Nucleus accumbens (tissue), 56 donors: ENCODE measurements at places on chromosomes 1 and 21.

- DNase-seq: no peak
Measured at GRCh38 chr1:119960501-119960900, 64.2 kb upstream of the ADAM30 start.

- no peak for DNase-seq
Measured at GRCh38 chr1:44251989-44252671, 38.9 kb downstream of the DMAP1 start.

DNA sequence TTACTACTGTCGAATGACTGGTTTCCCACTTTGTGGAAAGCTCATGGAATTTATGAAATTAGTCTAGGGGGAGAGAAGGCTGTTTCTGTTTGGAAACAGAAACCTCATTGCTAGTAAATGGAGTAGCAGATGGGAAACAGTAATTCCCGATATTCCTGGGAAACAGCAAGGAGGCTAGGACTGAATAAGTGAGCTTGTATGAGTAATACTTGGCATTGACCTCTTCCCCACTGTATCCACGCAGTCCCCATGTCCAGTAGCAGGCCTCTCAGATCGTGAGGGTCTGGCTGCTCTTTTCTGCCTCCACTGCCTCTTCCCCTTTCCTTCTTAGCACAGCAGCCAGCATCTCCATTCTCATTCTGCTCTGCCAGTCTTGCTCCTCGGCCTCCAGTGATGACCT, 75.5 kb downstream of the PRDM2 start:
- DNase-seq: no peak

- DNase-seq: no peak
Measured at GRCh38 chr1:207949571-207950195, 38.8 kb upstream of the CD34 start.

GRCh38 chr1:10536133-10536770, 61.5 kb downstream of the PEX14 start:
- DNase-seq: no peak

GRCh38 chr1:86155807-86156565, 586 bp downstream of the COL24A1 start:
- DNase-seq: no peak

DNA sequence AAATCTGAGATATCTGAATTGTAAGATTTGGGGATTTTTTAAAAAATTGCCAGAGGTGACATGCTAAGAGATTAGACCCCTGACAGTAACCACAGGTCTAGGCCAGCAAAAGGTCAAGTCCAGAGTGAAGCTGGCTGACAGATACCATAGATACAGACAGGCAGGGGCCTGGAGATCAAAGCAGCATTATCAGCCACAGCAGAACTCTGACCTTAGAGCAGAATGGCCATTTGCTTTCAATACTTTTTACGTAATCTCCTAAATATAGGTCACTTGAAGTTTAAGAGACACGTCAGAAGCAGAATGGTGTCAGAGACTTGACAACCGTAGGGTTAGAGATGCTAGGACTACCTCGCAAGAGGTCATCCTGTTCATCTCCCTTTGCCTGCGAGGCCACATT, 40.8 kb upstream of the RXRG start:
- no peak for DNase-seq

GRCh38 chr1:115337633-115338456, at the start of gene NGF:
Gene NGF (minus strand): TSS chr1:115338249. CDS start chr1:115286795, 51,454 bp downstream.
- DNase-seq: no peak

GRCh38 chr1:104064399-104064798, 314.7 kb downstream of the AMY1C start:
- DNase-seq: no peak

DNA sequence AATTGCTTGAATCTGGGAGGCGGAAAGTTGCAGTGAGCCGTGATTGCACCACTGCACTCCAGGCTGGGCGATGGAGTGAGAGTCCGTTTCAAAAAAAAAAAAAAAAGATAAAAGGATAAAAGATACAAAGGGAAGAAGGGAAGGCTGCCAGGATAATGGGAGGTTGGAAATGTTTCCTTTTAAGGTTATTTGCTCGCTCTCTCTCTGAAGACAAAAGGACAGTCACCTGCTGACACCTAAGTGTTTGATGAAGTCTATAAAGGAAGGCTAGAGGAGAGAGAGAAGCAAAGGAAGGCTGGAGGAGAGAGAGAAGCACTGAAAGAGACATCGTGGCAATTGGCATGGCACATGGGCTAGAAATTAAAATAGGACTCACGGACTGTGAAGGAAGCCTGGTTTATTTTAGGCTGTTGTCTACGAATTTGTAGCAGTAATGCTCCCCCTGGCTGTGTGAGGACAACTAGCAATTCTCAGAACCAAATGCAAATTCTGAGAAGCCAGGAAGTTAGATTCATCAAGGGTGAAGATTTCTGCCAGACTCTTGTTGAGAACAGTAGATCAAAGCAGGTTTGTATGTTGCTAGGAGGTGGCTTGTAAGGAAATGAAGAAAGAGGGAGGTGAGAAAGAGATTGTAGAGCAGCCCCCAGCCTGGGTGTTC, 154.2 kb downstream of the ZP4 start:
- DNase-seq: no peak

GRCh38 chr1:108107658-108108057, 92.5 kb downstream of the SLC25A24 start:
- DNase-seq: no peak

DNA sequence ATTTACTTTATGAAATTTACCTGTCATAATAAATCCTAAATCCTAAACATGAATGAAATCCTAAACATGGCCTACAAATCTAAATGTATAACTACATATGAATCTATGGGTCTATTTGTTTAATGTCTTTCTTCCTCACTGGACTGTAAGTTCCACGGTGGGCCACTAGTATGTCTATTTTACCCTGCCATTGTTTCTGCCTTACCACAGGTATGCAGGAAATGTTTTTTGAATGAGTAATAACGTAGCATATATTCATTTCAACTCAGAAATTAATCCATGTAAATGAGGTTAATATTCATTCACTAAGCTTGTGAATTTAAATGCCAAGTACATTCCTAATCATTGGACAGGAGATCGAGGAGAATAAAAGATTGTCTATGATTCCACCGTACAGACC, 35.3 kb downstream of the B3GALNT2 start:
- no peak for DNase-seq

- DNase-seq: no peak
Measured at GRCh38 chr1:26083208-26083607, 15.8 kb upstream of the TRIM63 start.

- no peak for DNase-seq
Measured at GRCh38 chr1:53736290-53736689, 2.7 kb downstream of the GLIS1 start.

GRCh38 chr1:169478094-169478672, 7.6 kb downstream of the SLC19A2 start:
- no peak for DNase-seq

- DNase-seq: no peak
Measured at GRCh38 chr1:208257351-208257750, 13.2 kb upstream of the PLXNA2 start.

- DNase-seq: no peak
Measured at GRCh38 chr1:3871451-3871805, 14.2 kb downstream of the DFFB start.

DNA sequence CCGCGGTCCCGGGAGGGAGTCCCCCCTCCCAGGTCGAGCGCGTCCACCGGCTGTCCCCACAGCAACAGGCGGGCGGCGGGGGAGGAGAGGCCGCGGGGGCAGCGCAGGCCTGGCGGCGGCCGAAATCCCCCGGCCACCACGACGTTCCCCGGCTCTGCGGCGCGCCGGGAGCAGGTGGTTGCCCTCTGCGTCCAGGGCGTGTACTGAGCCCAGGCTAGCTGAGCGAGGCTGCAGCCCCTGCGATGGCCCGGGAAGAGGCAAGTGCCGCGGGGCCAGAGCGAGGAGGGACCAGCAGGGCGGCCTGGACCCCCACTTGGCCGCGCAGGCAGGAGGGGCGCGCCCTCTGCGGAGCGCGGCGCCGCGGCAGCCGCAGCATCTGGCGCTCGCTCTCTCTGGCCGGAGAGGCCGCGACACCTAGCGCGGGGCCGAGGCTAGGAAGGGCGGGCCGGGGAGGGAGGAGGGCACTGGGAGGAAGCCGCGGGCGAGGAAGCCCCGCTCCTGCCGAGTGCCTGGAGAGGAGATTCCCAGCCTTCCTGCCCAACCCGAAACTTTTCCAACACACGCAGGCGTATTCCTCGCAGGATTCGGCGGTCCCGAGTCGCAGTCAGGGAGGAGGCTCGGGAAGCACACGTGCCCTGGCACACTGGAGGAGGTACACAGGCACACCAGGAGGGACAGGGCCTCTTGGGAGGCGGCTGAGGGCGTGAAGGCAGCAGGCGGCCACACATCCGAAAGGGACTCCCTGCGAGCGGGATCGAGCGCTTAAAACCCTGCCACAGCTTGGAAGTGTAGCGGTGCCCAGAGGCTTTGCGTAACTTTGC, 4.9 kb upstream of the PROX1 start:
- no peak for DNase-seq

GRCh38 chr1:152972196-152972886, 1.9 kb downstream of the SPRR4 start:
- DNase-seq: no peak

GRCh38 chr21:27532076-27532475, 565.2 kb upstream of the ADAMTS5 start:
- DNase-seq: no peak

- no peak for DNase-seq
Measured at GRCh38 chr1:8595941-8596340, 221.5 kb downstream of the RERE start.

DNA sequence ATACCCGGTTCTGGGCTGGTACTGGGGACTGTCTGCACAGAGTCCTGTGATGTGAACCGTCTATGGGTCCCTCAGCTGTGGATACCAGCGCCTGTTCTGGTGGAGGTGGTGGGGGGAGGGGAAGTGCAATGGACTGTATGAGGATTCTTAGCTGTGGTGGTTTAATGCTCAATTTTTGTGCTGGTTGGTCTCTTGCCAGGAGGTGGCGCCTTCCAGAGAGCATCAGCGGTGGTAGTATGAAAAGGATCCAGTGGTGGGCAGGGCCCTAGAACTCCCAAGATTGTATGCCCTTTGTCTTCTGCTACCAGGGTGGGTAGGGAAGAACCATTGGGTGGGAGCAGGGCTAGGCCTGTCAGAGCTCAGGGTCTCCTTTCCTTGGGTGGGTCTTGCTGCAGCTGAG, 89.4 kb upstream of the B3GALT2 start:
- DNase-seq: no peak

- DNase-seq: no peak
Measured at GRCh38 chr1:67780637-67781036, 52.6 kb downstream of the GNG12 start.

GRCh38 chr1:62311473-62311943, 7.7 kb downstream of the KANK4 start:
- no peak for DNase-seq

- DNase-seq: no peak
Measured at GRCh38 chr1:13899856-13900255, 199.9 kb downstream of the PRDM2 start.

- DNase-seq: no peak
Measured at GRCh38 chr1:64875101-64875500, 91.2 kb downstream of the JAK1 start.

DNA sequence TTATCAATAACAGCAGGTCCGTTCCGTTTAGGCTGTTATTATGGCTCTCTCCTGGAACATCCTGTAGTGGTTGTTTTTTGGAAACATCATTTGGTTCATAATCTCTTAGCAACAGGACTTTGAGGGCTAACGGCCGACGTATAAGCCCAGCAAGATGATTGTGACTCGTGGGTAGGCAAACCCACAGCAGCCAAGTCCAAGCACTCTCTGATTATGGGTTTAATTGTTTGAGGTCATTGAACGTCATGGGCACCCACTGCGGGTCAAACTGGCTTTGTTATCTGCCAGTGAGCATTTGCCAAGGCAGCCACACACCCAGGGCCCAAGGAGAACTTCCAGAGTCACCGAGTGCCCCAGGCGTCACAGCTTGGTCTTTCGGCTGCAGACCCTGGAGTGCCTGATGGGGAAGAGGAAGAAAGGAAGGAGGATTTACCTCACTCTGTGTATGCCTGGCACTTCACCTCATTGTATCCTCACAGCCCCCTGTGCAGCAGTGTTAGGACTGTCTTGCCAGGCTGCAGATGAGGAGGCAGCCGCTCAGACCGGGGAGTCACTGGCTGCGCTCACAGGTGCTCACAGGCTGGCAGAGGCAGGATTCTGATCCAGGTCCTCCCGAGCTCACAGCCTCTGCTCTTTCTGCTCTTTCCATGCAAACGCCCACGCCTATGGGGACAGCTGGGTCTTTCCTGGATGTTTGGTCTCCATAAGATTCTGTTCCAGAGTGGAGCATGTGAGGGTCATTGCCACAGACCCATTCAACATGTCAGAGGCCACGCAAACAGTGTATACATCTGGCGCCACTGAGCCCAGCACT, 30.8 kb upstream of the EPS8L3 start:
- DNase-seq: no peak

DNA sequence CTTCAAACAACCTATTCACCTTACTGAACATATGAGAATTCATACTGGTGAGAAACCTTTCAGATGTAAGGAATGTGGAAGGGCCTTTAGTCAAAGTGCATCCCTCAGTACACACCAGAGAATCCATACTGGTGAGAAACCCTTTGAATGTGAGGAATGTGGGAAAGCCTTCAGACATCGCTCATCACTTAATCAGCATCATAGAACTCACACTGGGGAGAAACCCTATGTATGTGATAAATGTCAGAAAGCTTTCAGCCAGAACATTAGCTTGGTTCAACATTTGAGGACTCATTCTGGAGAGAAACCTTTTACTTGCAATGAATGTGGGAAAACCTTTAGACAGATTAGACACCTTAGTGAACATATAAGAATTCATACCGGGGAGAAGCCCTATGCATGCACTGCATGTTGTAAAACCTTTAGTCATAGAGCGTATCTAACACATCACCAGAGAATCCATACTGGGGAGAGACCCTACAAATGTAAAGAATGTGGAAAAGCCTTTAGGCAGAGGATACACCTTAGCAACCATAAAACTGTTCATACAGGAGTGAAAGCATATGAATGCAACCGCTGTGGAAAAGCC, 13.2 kb upstream of the EXO5 start:
- no peak for DNase-seq

DNA sequence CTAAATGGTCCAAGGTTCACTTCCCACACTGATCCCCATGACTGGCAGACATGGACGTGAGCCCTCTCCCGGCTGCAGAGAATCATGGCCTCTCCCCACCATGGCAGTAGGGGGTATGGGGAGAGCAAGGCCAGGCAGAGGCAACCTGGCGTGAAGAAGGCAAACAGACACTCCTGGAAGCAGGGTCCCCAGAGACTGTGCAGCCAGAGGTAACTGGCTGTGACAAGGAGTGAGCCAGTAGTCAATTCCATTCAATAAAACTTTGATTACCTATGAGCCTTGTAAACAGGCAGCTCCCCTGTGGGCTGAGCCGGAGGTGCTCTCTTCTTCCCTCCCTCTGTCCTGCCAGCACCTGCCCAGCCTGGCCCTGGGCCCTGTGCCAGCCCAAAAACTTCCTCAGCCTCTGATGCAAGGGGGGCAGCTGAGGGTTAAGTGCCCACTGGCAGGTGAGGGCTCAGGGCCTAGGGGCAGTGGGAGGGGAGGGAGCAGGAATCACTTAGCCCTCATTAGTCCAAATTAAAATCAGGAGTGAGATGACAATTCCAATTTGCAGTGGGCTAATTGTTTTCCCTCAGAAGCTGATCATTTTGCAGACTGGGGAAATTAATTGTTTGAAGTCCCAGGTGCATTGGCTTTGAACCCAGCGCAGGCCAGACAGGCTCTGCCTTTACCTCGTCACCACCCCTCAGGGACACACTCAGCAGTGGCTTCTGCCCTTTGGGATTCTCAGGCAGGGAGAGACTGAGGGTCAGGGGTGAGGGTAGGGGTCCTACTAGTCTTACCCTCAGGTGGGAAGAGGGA, 35.6 kb downstream of the LRRN2 start:
- no peak for DNase-seq

- no peak for DNase-seq
Measured at GRCh38 chr1:143497374-143497747, 474.4 kb downstream of the FAM72C start.

- DNase-seq: no peak
Measured at GRCh38 chr1:212649020-212649419, 40.5 kb downstream of the ATF3 start.
